ENCODE measurements at places on chromosomes 3 and 15. TPM values are rescaled to one million over a fixed set of nuclear protein-coding genes. Genes with fewer than 3 reads are reported as not detected.

SPINT1 gene
- 31.4 TPM for total RNA-seq

- DNase-seq = no peak
Observed at GRCh38 chr3:64761729-64762128, 73.9 kb upstream of the ADAMTS9 start.

RPSA gene
- total RNA-seq = 970 TPM

GRCh38 chr3:8441969-8442559 is 59.6 kb upstream of the LMCD1 start:
- peak; percentile 54 for DNase-seq

GRCh38 chr3:49018707-49019006 is 277 bp upstream of the DALRD3 start:
- DNase-seq = no peak

- no peak for DNase-seq
Observed at GRCh38 chr3:76161856-76162255, 376.5 kb upstream of the ZNF717 start.

NR1I2 gene
- 0.11 TPM for total RNA-seq

DNA sequence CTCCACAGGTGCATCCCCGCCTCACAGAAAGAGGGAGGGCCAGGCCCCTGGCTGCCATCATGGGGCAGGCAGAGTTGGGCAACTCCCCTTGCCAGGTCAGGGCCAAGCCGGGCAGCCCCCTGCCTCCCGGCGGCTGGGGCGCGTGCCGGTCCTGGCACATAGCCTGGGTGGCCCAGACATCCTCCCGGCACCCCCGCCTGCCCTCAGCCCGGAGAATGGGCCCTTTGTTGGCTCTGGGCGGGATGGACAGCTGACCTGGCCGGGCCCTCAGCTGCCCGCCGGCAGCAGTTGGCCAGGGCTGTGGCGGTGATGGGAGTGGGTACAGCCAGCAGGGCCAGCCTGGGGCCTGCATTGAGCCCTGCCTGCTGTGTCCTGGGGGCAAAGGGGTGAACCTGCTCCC is 16.5 kb downstream of the PLXNA1 start:
- DNase-seq = no peak

NCEH1 gene
- 8.9 TPM for total RNA-seq

DNA sequence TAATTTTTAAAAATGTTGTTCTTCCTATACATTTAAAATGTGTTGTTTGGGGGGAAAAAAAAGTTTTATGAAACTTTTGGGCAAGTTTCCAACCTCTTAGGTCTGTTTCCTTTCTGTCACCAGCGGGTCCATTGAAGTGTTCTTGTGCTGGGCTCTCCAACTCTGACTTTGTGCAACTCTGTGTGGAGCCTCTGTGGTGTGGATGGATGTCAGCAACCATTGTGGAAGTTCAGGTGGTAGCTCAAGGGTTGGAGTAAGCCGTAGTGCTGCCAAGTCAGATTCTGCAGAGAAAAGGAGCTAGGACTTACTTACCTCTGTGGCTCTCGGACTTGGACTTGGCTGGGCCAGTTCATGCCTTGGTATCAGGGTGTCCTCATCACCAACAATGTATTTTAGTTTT is 22.4 kb downstream of the ARID3B start:
- DNase-seq = no peak

DNA sequence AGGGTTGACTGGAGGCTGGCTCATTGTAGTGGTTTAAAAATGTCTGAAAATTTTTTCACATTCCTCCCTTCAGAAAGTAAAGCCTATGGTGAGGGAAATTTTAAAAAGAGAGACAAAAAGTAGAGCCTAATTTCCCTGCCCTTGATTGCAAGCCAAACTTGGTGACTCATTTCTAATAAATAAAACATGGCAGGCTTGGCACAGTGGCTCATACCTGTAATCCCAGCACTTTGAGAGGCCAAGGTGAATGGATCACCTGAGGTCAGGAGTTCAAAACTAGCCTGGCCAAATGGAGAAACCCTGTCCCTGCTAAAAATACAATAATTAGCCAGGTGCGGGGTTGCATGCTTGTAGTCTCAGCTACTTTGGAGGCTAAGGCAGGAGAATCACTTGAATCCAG is 18.9 kb upstream of the ARRDC4 start:
- DNase-seq = no peak

LRRFIP2 gene
- 51.0 TPM for total RNA-seq

FAM81A gene
- total RNA-seq = 2.0 TPM
